ENCODE measurements at places on chromosomes 12 and 14.

DNA sequence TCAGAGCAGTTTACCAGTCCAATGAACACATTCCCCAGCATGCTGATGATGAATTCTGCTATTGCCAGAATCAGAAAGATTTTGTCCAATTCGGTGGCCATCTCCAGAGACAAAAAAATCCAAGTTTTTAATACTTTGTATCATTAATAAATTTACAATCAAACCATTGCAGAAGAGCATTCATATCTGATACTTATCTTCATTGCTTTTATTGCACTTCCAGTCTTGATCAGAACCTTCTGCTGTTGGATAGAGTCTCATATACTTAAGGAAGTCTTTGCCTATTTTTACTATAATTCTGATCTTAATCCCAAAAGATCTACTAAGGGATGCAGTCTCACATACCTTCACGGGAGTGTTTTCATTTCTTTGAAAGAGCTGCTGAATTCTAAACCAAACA is at the start of gene TAS2R42:
Gene TAS2R42, minus strand, starts transcription at position 101 of the 400 bp plus-strand sequence. Its CDS starts 0 bp downstream, at position 101.
- DNase-seq: no peak

DNA sequence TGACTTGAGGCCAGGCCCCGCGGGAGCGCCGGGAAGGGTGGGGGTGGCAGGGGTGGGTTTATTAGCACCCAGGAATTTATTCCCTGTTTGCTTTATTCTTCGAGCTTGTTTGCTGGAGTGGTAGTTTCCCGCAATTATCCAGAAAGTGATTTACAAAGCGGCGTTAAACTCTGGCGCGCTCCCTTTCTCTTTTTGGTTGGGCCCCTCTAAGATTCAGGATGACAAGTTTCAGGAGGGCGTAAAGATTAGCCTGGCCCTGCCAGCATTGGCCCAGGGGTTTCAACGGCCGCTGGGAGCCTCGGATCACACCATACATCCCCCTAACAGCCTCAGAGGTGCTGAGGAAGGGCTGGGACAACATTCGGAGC is 444 bp upstream of the NKX2-8 start:
- DNase-seq: no peak

DNA sequence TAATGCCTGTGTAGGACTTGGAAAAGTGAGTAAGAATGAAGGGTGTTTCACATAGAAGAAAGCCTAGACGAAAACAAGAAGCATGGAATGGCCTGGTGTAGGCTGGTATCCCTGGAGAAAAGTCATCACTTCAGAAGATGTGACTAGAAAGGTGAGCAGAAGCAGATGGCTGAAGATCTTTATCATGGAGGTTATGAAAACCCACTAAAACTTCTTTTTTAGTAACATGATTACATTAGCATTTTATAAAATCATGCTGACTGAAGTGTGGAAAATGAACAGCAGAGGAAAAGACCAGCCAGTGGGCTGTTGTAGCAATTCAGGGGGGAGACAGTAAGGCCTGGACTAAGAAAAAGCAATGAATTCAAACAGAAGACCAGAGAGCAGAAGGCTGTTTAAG is 114.5 kb upstream of the G2E3 start:
- DNase-seq: no peak

DNA sequence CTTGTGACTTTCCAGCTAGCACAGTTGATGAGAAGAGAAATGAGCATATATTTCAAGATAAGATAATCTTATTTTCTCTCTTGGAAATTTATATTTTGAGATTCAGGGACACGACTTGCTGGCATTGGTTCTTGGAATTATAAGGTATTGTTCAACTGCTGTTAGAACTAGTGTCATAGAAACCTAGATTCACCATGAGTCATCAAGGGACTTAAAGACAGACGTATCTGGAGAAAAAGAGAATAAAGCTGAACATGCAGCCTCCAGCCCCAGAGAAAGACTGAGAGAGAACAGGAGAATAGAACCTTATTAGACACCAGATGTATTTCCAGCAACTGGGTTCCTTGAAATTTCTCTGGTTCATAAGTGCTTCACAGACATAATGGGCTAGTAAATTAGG is 194.4 kb upstream of the PPFIA2 start:
- no peak for DNase-seq

DNA sequence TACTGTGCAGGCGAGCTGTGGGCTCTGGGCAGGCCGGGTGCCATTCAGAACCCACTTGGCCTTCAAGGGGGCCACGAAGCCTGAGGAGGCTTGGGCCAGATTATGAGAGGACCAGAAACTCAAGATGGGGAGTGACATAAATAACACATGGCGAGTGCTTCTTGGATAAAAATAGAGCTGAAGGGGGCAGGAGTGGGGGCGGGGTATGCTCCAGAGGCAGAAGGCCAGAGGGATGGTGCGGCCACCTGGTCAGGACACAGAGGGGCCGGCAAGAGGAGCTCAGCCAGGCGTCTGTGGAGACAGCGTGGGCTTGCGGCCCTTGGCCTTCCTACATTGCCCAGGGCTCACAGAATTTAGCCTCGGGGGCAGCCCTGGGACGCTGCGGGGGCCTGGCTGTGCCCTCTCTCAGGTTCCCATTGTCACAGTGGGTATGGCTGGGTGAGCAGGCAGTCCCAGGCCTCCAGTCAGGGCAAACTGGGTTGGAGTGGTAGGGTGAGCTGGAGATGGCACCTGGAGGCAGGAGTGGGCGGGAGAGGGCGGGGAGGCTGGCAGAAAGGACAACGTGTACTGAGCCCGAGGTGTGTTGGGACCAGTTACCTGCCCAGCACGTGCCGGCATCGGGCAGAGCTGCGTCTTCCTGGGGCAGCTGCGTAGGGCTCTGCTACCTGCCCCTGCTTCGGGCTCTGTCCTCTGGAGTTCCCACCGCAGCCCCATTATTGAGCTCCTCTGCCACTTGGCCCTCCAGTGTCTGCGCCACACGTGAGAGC is 7.4 kb upstream of the SLC25A29 start:
- DNase-seq: no peak

DNA sequence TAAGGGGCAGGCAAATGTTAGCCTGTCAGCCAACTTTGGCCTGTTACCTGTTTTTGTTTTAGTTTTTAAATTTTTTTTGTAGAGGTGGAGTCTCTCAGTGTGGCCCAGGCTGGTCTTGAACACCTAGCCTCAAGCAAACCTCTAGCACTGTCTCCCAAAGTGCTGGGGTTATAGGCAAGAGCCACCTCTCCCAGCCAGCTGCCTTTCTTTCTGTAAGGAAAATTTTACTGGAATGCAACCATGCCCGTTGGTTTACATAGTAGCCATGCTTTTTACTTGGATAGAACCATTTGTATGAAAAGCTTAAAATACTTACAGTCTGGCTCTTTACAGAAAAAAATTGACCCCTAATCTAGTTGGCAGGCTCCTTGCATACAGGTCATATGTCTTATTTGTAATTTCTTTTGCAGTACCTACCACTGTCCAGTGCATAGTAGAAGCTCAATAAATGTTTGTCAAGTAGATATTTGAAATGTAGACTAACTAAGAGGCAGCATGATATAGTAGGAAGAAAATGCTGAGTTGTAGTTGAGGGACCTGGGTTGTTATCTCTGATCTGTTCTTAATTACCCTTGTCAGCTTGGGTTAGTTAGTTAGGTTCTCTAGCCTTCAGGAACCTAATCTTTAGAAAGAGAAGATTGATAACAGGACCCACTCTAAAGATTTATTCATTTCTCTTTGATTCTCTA is 4.7 kb downstream of the MDM2 start:
- no peak for DNase-seq

DNA sequence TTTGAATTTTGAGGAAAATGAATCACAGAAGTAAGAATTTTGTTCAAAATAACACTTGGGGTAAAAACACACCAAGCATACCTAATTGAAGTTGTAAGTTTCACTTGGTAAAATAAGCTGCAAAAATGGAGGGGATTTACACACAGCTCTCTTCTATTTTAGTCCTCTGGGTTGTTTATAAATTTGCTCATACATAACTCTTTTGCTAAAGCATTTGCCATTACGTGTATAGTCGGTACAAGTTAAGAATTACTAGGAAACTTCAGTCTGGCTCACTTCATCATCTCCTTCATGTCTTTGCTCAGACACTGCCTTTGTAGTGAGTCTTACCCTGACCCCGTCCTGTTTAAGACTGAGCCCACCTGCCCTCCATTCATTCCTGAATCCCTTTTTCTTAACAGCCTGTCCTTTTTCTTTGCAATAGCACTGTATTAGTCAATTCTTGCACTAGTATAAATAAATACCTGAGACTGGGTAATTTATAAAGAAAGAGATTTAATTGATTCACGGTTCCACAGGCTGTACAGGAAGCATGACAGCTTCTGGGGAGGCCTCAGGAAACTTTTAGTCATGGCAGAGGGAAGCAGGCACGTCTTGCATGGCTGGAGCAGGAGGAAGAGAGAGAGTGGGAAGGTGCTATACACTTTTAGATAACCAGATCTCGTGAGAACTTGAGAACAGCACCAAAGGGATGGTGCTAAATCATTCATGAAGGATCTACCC is 451.1 kb downstream of the PCNX1 start:
- no peak for DNase-seq

DNA sequence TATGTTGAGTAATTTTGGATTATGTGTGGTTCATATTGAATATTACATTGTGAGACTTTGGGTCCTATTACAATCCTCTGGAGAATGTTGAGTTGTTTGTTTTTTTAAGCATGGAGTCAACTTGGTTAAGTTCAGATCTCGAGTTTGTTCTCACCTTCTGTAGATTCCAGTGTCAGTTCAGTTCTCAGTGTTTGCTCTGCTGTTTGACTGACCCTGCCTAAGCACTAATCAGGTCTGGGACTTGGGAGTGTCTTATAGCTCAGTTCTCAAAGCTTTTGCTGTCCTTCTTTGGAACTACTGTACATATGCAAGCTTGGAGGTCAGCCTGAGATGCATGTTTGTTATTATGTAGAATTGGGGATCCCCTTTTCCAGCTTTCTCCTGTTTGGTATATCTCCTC is 63.1 kb downstream of the DIP2B start:
- no peak for DNase-seq

DNA sequence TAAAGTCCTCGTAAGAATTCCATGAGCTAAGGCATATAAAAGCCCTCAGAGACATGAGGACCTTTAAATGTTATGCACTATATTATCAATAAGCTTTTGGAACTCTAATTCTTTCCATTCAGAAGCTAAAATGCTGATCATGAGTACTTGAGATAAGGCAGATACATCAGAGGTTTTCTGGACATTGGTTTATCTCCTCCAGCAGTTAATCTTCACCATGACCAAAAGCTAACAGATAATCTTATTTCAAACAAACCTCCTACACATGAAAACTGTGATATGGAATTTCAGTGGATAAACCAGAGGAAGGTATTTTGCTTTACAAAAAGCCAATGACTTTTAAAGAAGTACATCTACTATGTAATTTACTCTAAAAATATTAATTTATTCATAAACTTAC is 97.9 kb upstream of the BBS10 start:
- no peak for DNase-seq

DNA sequence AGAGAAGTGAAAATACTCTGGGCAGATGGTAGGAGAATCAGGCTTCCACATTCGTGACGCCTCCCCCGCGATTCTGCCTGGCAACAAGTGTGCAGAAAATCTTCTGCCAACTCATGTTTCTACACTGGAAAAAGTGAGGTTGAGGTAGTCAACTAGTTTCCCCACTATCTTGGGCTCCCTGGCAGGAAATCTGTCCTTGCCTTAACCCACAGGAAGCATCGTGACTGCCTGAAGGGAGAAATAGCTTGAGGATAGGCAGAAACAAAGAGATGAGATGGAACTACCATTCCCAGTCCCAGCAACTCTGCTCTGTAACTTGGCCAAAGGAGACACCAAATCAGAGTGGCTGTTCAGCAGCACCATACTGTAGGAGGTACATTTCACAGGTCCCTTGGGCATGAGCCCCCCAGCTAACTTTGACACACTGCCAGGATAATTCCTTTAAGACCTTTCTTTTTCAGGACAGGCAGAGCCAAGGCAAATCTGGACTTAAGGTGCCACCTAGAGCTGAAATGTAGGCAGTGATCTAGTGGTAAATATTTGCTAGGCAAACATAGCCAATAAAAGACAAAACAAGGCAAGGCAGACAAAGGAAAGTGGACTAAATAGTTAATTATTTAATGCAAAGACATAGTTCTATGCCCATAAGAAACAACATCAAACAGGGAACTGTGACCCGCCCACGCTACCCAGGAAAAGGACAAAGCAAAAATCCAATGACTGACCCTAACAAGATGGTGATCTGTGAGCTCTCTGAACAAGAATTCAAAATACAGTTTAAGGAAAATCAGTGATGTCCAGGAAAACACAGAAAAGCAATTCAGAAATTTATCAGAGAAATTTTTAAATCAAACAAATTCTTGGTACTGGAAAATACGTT is 205.1 kb downstream of the PTPRO start:
- peak; percentile 18 for DNase-seq

DNA sequence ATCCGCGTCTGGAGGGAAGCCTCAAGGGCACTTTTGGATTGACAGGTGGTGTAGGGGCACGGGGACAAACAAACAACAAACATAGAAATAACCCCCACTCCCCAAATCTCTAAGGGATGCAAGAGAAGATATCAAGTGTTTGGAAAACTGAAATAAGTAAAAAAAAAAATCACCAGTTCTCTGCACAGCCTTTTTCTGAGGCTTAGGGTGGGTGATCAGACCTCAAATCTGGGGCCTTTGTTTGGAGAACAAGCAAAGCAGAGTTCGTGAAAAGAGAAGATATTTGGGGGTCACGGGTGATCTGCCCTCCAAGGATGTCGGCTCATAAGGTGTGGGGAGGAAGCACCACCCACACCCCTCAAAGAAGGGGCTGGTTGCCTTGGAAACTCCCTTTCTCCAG is 10.7 kb downstream of the TBX5 start:
- DNase-seq: no peak

DNA sequence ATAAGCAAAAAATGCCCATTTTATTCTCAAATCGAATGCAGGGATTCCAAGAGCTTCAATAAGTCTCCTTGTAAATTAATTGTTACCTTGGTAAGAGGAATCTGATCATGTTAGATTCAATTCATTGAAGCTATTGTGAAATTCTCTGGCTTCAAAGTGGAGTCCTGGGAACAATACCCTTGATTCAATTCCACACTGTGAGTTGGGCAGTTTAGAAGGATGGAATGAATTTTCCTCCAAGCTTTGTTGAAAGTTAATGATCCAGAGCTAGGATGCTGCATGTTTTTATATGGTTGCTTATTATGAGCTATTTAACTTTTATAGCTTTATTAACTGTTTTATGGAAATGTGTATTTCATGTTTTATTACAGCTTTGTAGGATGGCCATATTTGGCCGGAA is 89.9 kb upstream of the IGF1 start:
- DNase-seq: no peak
